ENCODE measurements at places on chromosomes 2 and 18.
A peak's percentile ranks its signal among the peaks of the same experiment; 100 is the strongest.

GRCh38 chr2:128442891-128443302, 124.2 kb upstream of the HS6ST1 start:
- no peak for DNase-seq

DNA sequence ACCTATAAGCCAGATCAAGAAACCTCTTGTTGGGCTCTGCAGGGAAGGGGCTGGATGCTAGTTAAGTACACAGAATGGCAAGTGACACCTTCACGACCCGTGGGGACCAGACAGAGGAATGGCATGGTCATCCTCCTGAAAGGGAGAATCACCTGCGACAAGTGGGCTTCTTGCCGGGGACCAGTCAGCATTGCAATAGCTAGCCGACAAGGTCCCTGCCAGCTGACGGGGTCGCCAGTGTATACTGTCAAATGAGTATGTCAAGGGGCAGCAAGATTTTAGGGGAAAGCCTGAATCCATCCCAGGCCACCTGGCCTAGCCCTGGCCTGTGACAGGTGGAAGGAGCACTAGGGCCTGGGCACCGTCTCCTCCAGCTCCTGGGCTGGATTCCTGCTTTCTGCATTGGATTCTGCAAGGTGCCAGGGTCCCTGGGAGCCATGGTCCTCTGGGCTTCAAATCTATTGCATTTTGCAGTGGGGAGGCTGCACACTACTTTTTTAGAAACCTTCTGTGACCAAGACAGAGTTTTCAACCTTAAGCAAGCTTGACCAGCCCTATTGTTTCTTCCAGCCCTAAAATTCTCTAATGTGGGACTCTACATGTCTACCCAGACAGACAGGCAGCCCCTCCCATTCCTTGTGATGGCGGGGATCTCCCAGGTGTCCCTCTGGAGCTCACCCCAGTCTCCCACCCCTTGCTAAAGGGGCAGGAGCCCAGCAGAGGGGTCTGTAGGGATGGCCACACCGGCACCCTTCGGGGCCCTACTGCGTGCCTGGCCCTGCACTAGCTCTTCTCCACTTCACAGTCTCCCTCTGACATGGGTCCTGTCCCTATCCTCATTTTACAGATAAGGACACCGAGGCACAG, 178.5 kb downstream of the GLI2 start:
- DNase-seq, result no peak

DNA sequence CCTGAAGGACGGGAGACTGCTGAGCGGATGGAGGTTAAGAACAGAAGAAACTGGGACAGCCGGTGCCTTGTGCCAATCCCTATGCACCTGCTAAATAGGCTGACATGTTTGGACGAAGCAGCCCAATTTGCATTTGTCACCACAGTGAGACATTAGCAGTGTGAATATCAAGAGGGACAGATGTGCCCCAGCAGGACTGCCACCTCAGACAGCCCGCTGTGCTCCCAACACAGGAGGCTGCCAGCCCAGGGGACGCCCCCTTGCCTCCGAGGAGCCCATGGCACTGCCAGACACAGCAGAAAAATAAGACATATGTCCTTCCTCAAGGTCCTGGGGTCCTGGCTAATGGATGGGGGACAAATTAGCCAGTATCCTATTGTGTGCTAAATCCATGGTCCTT, 306.7 kb upstream of the POU3F3 start:
- DNase-seq, result no peak

DNA sequence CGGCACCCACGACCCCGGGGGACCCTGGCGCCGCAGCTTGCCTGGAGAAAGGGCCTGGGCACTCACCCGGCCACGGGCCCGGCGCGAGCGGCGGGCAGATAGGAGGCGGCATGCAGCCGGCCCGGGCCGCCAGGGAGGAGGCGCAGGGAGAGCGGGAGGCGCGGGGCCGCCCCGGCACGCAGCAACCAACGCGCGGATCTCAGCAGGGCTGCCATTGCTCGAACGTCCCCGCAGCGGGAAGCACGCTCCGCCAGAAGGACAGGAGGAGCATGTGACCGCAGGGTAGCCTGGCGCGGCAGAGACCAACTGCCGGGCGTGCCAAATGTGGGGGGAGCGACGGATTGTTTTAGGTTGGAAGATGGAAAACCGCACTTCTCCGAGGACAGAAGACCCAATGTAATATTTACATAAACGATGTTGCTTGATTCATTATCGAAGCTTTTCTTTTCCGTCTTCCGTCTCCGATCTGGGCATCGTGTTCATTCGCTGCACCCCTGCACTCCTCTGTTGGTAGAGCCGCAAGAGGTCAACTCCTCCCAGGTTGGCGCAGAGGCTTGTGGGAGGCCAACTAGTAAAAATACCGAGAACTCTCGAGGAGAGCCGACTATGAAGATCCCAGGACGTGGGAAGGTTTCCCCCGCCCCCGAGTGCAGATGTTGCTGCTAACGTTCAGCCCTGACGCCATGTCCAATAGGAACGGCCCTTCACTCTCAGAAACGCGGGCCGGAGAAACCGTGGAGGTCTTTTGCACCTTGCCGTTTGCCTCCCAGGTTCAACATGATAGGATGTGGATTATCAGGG, at the start of gene LRPPRC:
Gene LRPPRC, minus strand, starts transcription at position 257 of the 801 bp plus-strand sequence. Its CDS starts 42 bp downstream, at position 215.
- DNase-seq, result peak; percentile 90

DNA sequence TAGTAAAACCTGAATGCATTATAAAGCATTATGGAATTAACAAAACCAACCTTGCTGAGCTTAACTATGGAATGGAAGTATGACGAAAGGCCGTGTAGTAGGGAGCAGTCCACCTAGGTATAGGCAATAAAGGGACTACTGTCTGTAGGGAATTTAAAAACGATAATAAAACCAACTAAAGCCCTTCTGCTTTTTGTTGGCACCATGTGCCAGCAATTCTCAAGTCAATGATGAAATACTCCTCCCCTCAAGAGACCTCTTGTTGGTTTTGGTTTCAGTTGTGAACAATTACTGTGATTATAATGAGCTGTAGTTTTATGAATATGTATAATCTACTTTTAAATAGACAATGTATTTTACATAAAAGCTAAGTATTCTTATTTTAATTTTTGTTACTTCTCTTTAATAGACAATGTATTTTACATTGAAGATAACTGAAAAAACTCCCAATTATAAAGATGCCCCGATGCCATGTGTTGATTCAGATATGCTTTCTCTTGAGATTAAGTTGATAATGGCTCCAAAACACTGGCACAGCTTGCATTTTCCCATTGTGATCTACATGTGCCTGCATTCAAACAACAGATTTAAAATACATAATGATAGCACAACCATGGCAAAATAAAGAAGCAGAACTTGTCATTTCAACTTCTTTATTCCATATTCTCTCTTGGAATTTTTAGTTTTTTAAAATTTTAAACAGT, 55.5 kb upstream of the ZDBF2 start:
- DNase-seq, result no peak

GRCh38 chr2:239951825-239952224, 73.3 kb downstream of the NDUFA10 start:
- DNase-seq, result no peak

GRCh38 chr2:98391581-98392270, 45.5 kb downstream of the CNGA3 start:
- no peak for DNase-seq

- peak; percentile 61 for DNase-seq
Observed at GRCh38 chr18:31722369-31722957, 38.1 kb upstream of the B4GALT6 start.

DNA sequence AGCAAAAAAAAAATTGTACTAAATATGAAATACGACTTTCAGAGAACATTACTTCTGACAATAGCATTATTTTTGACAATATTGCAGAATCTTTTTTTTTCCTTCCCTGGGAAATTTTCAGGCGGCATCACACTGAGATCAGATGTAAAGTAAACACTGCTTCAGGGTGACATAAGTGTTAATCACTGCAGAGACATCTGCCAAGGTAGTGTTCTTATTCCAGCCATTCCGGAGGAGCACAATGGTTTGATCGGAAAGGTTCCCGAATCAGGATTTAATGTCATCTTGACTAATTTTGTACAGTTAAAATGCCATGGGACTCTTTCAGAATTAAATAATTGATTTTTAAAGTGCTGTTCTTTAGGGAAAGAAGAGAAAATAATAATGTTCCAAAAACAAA, 56.7 kb upstream of the ZNF236 start:
- DNase-seq, result no peak

DNA sequence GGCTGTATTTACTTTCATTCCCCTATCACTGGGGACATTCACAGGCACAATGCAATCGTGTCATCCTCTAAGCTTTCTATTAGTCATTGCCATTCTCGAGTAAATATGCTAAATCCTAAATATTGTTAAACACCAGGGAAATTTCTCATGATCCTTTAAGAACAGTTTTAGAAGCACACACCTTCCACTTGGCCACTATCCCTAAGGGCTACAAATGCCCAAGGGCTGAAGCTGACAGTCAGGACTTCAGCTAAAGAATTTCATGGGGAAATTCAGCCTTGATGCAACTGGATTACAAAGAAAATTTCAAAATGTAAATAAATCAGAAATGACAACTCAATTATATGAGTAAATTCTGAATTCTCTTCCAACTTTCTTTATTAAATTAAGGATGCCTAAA, 163.1 kb upstream of the PID1 start:
- DNase-seq, result no peak

GRCh38 chr18:11857177-11857887, 6.1 kb downstream of the CHMP1B start:
- DNase-seq, result no peak

- no peak for DNase-seq
Observed at GRCh38 chr2:213416832-213417231, 132.6 kb downstream of the SPAG16 start.

GRCh38 chr2:221454459-221455105, 117.5 kb downstream of the EPHA4 start:
- DNase-seq, result no peak

GRCh38 chr2:231765496-231765929, 15.6 kb downstream of the PDE6D start:
- no peak for DNase-seq

DNA sequence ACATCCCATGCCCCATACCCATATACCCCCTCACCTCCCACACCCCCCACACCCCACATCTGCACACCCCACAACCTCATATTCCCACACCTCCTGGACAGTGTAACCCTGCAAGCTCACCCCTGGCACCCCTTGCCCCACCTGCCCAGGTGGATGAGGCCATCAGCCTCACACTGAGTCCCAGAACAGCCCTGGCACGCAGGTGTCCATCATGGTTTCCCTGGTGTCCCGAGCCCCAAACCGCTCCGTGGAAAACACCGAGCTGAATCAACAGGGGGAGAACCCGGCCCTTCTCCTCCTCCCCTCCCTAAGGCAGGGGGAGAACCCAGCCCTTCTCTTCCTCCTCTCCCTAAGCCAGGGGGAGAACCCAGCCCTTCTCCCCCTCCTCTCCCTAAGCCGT, 415.6 kb upstream of the SALL3 start:
- DNase-seq, result no peak

DNA sequence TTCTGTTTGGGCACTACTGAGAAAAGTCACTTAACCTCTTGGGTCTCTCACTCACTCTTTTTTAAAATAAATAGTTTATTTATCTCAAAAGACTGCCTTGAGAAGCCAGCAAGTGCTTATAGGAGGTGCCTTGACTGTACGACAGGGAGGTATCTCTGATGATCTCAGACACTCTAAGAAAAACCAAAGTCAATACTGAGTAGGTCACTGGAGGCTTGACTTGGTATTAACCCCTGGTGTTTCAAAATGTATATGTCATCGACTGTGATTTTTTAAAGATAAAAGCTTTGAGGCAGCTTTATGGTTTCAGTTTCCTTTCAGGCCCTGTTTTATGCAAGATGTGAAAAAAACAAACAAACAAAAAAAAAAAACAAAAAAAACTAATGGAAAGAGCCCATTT, 33.7 kb downstream of the MREG start:
- no peak for DNase-seq

GRCh38 chr2:97739893-97740245, 26.5 kb downstream of the ZAP70 start:
- DNase-seq, result no peak

DNA sequence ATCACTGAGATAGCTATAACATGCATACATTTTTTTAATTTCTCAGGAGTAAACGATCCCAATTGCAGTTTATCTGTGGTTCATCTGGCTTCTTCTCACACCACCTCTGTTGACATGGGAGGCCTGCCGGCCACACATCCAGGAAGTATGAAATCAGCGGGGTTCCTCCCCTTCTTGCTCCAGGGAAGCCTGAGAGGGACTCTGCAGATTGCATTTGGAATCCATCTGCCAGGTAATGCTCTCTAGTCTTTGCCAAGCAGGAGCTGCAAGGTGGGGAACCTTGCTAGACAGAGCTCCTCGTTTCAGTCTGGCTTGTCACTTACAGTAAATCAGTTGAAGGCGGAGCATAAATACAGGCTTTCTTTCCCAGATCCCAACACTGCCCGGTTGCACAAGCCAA, 49.9 kb downstream of the SOX11 start:
- DNase-seq, result no peak

DNA sequence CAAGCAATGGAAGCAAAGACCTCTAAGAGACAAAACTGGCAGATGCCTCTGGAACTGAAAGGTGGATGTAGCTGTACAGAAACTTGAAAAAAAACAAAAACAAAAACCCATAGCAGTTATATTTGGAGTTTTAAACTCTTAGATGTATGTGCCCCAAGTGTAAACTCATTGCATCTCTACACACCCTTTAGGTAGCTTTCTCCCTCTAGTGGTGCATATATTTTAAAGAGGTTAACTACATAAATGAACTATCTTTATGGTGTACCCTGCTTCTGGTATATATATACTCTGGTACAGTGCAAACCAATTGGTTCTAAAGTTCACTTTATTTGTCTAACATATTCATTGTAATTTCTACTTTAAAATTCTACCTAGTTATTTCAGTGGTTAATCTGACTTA, 518.2 kb downstream of the NRXN1 start:
- no peak for DNase-seq

DNA sequence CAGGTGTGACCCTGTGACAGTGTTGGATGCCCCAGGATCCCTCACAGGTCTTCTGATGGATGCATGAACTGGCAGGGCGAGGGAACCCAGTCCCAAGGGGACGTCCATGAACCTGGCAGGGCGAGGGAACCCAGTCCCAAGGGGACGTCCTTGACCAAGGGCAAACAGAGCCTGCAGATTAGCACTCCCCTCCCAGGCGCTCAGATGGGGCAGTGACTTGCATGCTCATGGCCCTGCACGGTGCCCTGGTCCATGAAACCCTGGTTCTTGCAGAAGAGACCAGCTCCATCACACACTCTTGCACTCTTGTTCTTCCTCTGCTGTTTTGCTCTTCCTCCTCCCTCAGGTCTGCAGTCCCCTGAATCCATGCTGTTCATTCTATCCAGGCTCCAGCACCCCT, 192.7 kb downstream of the GALR1 start:
- no peak for DNase-seq

DNA sequence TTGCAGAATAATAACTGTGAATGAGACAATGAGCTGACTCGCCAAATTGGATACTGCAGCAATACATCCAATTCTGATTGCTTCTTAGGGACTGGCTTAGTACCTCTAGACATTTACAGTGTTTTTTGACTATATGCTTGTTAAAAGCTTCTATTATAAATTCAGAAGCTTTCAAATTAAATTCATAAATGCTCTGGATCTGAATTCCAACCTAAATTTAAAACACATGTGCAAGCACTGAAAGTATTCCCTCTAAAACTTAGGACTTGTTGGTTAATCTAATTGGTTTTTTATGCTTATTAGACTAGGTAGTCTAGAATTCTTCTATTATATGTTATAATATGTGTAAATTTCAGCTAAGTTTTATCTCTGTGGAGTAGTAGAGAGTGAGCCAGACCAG, 306.9 kb downstream of the CPS1 start:
- no peak for DNase-seq

- no peak for DNase-seq
Observed at GRCh38 chr2:200534572-200534971, 8.6 kb downstream of the SGO2 start.

GRCh38 chr2:148642891-148643416, 1.6 kb upstream of the EPC2 start:
- no peak for DNase-seq

- DNase-seq, result peak; percentile 84
Observed at GRCh38 chr2:102020596-102021170, 28.9 kb downstream of the IL1R2 start.
